CD8-positive, alpha-beta T cell (primary cell): ENCODE measurements at places on chromosomes 6 and 20.

- no peak for DNase-seq
These were observed 649.8 kb upstream of the SLC35B3 start for GRCh38 chr6:9085054-9085708.

DNA sequence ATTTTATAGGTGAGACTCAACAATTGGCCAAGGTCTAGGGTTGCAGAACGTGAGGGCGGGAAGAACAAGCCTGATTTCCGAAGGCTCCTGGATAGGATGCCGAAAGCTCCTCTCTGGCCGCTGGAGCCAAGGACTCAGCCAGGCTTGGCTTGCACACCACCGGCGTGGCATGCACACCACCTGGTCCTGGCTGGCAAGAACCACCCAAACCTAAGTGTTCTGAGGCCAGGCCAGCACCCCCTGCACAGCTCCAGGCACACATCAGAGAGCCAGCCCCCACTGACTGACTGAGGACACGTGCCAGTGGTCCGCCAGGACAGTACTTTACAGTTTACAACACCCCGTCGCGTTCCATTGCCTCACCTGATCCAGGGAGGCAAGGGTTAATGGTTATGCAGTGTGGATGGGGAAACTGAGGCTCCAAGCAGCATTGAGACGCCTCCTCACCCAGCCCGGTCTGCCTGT lies 414 bp downstream of the TGM2 start:
- no peak for DNase-seq

DNA sequence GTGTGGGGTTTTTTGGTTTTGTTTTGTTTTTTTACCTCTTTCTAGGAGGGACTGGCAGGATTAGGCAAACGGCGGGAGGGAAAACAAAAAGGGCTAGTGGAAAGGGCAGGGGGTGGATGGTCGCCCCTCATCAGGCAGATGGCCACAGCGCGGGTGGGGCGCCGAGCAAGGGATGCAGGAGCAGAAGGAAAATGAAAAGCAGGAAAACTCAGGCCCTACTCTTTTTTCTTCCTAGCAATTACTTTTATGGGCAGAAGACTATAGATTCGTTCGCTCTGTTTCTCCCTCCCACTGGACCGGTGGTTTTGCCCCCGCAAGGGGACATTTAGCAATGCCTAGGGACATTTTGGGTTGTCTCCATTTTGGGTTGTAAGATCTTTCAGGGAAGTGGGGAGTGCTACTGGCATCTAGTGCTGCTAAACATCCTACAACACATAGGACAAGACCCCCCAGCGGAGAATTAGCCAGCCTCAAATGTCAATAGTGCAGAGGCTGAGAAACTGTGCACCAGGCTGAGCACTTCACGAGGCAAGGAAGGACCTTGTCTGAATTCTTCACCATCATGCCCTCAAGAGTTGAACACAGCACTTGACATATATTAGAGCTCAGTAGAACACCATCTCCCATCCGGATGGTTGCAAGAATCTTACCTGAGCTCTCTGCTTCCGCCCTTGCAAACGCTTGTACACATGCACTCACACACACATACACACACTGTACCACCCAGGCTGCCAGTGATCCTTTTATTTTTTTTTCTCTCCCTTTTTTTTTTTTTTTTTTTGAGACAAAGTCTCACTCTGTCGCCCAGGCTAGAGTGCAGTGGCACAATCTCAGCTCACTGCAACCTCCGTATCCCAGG lies 4.8 kb upstream of the ZMYND8 start:
- no peak for DNase-seq

- DNase-seq = no peak
These were observed 24.4 kb upstream of the SLC17A3 start for GRCh38 chr6:25898289-25898977.

- DNase-seq = no peak
These were observed 146.4 kb downstream of the ERMARD start for GRCh38 chr6:169897601-169898358.
